ENCODE measurements at places on chromosomes 2 and 18.
A peak's percentile ranks its signal among the peaks of the same experiment; 100 is the strongest.

DNA sequence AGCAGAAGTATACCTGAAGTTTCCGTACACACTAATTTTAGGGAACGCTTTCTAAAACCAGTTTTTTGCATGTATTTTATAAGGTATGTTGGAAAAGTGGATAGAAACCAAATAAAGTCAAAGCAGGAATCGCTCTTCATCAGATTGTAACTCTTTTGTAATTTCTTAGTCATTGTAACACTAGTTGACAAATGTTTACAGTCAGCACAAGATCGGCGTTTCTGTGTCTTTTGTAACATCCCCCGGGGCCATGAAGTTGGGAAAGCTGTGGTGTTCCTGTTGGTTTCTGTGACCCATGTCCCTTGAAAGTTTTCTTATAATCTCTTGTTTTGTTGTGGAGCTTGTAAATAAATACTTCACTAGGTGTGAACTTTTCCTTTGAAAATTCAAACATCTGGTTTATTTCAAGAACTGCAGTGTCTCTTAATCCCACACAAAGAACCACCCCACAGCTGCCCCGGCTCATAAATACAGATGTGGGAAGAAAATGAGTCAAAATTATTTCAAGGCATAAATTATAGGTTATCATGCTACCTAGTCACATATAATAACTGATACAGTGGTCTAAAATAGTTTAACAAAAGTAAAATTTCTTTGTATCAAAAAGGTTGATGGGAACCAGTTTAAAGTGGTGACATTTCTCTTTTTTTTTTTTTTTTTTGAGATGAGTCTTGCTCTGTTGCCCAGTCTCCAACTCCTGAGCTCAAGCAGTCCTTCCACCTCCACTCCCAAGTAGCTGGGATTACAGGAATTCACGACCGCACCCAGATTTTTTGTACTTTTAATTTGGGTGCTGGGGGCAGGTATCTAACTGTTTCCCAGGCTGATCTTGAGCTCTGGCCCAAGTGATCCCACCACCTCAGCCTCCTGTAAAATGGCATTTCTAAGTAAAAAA, 751 bp upstream of the NMI start:
- peak; percentile 15 for DNase-seq

- DNase-seq: no peak
Measured at GRCh38 chr2:28461056-28461455, 34.8 kb upstream of the PLB1 start.

DNA sequence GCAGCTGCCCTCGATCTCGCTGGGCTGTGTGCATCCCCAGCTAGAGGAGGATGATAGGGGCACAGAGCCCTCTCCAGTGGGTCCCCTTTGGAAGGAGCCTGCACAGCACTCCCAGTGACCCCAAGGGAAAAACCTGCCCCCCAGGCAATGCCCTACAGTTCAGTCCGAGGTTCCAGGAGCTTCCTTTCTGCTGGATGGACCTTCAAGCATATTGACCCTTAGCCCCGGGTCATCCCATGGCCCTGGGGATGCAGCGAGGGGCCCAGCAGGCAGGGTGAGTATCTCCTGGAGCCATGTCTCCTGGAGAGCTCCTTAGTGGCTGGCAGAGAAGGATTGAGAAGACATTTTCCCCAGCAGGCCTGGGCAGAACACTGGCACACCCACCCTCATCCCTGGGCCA, 45.4 kb upstream of the CTDP1 start:
- DNase-seq: no peak

- no peak for DNase-seq
Measured at GRCh38 chr2:109200616-109201464, 71.8 kb downstream of the SH3RF3 start.

- DNase-seq: peak; percentile 12
Measured at GRCh38 chr2:178404368-178404767, 46.6 kb downstream of the PRKRA start.
